ENCODE measurements at places on chromosomes 4 and X.
A peak's percentile ranks its signal among the peaks of the same experiment; 100 is the strongest.

DNA sequence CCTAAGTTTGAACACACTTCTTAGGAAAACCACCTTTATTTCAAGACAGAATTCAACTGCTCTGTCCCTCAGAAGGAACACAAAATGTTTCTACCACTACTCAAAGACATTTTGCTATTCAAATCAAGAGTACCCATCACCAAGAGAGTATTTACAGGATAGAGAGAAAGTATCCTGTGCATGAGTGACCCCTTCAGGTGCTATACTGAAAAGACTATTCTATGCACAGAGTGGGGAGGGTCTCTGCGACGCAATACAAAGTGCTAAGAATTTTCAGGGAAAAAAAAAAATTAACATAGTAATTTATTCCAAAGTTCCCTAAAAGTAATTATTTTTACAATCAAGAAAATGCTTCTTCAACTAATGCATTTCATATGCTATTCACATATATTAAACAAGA lies 346.4 kb upstream of the FAM241A start:
- DNase-seq: no peak

GRCh38 chr4:165402375-165402774 lies 23.6 kb downstream of the CPE start:
- DNase-seq: no peak

- no peak for DNase-seq
Observed at GRCh38 chr4:20995610-20996009, 295.4 kb downstream of the PACRGL start.

DNA sequence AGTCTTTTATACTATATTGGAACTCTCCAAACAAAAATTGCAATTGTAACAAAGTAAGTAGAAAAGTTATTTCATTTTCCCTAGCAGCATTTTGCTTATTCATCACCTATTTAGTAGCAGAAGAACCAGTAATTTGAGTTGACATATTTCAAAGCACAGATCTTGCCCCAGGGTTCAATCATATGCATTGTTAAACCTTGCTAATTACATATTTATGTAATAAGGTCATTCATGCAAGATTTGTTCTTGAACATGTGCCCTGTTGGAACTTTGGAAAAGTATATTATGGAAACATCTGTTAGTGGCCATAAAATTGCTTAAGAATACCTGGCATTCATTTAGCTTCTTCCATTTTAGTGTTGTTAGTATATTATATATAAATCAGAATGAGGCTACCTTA lies 191.7 kb downstream of the TLL1 start:
- no peak for DNase-seq

- no peak for DNase-seq
Observed at GRCh38 chr4:114729068-114729738, 130.6 kb downstream of the UGT8 start.

GRCh38 chrX:118736394-118737010 lies 9.1 kb downstream of the IL13RA1 start:
- DNase-seq: no peak

DNA sequence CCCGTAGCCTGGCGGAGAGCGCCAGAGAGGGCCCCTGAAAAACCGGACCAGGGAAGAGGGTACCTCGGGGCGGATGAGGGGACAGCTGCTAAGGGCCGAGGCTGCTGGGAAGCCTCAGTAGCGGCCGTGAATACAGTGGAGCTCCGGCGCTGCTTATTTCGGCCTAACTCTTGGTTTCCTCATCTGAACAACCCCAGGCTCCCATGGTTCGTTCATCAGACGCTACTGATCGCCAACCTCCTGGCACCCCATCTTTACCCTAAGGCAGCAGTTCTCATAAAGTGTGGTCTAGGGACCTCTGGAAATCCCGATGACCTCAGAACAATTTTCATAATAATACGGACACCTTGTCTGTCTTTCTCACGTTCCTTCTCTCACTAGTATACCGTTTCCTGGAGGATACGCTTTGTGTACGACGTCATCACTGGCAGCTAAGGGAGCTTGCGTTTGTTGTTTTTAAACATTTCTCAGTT lies 645 bp upstream of the RAB28 start:
- DNase-seq: no peak

- no peak for DNase-seq
Observed at GRCh38 chr4:159048166-159048886, 54.6 kb upstream of the RAPGEF2 start.

DNA sequence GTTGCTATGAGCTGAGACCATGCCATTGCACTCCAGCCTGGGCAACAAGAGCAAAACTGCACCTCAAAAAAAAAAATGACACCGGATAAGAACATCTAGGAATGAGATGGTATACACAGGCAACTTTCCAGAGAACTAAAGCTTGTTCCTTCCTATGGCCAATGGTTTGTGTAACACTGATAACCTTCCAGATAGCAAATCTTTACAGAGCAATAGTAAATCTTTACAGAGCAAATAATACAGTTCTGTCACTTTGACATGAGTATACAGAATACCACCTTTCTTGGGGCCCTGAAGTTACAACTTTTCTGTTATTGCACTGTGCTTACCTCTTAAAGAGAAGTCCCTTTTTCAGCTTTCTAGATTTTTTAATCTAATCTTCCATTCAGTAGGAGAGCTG lies 91.6 kb downstream of the CD99L2 start:
- no peak for DNase-seq

GRCh38 chr4:32117693-32118092 lies 1397.5 kb downstream of the PCDH7 start:
- DNase-seq: no peak

- no peak for DNase-seq
Observed at GRCh38 chr4:148986951-148987350, 544.7 kb upstream of the NR3C2 start.

GRCh38 chrX:81957900-81958545 lies 756.1 kb downstream of the SH3BGRL start:
- DNase-seq: peak; percentile 10

DNA sequence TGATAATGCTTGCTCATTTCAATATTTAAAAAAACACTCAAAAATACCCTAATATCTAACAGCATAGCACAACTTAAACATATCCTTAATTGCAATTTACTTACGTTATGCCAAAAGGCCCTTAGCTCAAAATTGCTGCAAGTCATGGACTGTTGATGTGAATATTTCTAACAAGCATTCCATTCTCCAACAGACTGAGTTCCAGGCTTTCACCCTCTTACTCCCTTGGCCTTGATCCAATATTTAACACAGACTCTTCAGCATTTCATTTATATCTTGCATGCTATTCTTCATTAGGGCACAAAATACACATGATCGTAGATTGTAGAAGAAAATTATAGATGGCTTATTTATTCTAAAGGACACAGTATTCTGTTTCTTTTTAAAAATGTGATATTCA lies 96.5 kb downstream of the RNF150 start:
- no peak for DNase-seq

GRCh38 chr4:79687006-79687405 lies 279.0 kb upstream of the GK2 start:
- no peak for DNase-seq

GRCh38 chr4:125322366-125322730 lies 7.6 kb downstream of the FAT4 start:
- DNase-seq: no peak
